ENCODE measurements at places on chromosomes 7 and 10.

GRCh38 chr7:2774280-2774679, 69.8 kb downstream of the GNA12 start:
- no peak for DNase-seq

DNA sequence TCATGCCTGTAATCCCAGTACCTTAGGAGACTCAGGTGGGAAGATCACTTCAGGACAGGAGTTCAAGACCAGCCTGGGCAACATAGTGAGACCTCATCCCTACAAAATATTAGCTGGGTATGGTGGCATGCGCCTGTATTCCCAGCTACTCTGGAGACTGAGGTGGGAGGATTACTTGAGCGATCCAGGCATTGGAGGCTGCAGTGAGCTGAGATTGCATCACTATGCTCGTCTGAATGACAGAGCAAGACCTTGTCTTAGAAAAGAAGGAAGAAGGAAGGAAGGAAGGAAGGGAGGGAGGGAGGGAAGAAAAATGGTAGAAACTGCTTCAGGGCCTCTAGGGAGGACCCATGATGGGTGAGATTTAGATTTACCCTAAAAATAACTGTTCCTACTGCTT, 112.3 kb downstream of the SPDYE5 start:
- DNase-seq: no peak

DNA sequence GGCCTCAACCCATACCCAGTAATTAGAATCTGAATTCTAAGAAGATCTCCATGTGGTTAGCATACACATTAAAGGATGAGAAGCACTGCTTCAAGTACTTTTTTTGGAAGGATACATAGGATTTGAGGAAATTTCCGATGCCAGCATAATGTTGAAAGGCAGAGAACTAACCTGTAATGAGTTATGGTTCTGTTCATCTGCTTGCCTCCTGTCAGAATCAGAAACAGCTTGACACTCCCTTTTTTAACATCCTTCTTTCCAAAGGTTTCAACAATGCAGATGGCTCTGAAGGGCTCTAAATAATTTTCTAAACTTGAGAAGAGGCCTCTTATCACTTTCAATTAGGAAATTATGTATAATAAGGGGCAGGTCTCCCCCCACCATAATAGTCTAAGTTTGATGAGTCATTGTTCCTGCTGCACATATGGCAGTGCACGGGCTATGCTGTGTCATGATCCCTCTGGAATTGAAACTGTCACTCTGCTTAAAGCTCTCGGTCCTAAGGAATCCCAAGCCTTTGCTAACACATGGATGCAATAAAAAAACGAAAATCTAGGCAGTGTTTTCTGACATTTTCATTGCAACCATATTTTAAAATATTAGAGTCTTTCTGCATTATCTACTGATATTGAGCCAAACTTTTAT, 291.2 kb upstream of the FZD1 start:
- no peak for DNase-seq

DNA sequence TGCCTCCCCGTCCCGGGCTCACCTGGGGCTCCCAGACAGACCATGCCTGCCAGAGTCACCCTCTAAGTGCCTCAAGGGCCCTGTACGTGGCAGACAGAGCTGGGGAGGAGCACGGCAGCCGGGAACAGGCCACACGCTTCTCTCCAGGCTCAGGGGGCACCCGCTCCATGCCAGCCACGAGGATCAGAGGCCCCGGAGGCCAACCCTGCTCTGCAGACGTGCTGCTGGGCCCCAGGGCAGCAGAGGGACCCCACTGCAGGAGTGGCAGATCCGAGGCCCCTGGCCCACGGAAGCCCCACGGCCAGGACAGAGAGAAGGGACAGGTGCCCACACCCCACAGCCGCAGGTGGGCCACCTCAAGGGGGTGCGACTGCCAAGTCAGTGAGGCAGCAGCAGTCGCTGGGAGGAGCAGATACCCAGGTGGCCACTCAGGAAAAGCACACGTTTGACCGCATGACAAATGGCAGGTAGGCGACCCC, 58.4 kb upstream of the TNRC18 start:
- no peak for DNase-seq

DNA sequence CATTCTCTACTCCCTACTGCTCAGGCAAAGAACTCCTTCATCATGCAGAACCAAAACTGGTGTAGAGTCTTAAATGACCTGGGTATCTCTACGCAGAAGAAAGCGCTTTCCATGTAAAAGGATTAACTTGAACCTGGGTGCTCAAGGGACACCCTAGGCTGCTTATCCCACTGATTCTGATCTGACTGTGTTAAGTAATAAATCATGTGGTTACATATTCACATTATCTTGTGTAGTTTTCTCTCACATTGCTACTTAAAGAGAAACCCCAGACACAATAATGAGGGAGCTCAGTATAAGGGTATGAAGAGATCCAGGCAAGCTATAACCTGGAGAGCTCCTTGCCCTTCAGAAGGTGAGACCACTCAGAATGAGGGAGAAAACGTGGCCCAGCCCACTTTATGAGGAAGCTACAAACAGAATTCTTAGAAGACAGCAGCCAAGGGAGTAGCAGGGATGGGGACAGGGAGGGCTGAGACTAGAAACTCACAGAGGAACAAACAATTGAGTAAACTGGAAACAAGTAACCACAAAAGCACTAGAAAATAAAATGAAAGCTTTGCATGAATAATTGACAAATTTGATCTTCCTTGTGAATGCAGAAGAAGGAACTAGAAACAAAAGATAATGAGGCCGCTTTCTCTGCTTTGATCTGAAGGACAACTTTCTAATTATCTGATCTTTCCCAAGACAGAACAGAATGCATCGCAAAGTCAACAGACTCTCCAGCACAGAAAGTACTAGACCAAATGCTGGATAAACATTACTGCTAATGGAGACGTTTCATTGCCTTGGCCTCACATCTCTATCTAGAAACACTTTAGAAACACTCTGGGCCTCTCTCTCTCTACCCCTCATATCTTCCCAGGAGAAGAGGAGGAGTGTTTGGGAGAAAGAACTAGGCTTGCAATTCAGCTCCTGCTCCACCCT, 76.1 kb downstream of the LRRC17 start:
- no peak for DNase-seq

GRCh38 chr7:22125436-22125835, 179.7 kb upstream of the CDCA7L start:
- no peak for DNase-seq

DNA sequence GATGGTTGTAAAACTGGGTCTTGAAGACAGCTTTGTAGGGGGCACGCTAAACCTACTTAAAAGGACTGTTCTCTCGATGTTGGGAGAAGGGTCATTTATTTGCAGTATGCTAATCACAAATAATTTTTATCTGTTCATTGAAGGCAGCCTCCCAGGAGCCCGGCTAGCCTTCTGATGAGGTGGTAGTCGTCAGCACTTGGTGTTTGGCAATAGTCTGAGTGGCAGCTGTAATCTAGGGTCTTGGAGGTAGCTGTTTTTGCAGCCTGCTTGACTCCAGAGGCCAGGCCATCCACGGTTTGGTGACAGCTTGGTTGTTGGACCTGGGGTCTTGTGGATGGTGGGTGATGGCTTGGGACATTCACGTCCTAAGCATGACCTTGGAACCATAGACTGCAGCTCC, 2.2 kb downstream of the GTF2IRD1 start:
- no peak for DNase-seq

GRCh38 chr7:117072620-117073118, 119.4 kb downstream of the ST7 start:
- no peak for DNase-seq

DNA sequence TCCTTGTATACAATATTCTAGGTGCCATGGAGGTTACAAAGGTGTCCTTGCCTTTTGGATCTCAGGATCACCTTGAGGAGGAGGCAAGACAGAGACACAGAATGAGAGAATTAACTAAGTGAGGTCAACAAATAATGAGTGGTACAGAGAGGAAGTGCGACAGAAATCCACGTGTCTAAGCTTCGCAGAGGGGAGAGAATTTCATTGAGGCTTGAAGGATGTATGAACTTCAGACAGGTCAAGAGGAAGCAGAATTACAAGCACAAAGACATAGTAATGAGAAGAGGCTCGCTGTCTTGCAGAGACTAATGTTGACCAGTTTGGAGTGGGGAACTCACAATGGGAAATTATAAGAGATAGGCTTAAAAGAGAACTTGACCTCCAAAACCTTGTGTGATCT, 308.7 kb downstream of the FRMD4A start:
- no peak for DNase-seq

GRCh38 chr10:71877821-71878220, 26.8 kb upstream of the PSAP start:
- no peak for DNase-seq

- DNase-seq: no peak
These were observed 2.1 kb downstream of the SNX10 start for GRCh38 chr7:26293569-26294308.

DNA sequence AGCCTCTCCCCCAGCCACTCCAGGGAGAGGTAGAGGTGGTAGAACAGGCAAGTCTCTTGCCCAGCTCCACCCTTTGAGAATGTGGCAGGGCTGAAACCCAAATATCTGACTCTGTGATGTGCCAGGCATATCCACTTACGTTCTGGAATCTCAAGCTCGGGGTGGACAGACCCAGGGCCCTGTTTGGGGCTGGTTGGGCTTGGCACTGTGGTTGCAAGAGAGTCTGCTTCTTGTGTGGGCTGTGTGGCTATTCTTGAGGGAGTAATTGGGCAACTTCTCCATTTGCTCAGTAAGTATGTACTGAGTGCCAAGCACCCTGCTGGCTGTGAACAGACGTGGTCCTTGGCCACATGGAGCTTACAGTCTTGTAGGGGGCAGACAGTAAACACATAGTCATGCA, 4.7 kb downstream of the UBTD1 start:
- no peak for DNase-seq
